ENCODE measurements at places on chromosomes 5 and 9.

GRCh38 chr5:135013947-135014570 lies 20.0 kb downstream of the PITX1 start:
- DNase-seq: no peak

- no peak for DNase-seq
Measured at GRCh38 chr9:89756891-89757537, 152.2 kb downstream of the GADD45G start.

DNA sequence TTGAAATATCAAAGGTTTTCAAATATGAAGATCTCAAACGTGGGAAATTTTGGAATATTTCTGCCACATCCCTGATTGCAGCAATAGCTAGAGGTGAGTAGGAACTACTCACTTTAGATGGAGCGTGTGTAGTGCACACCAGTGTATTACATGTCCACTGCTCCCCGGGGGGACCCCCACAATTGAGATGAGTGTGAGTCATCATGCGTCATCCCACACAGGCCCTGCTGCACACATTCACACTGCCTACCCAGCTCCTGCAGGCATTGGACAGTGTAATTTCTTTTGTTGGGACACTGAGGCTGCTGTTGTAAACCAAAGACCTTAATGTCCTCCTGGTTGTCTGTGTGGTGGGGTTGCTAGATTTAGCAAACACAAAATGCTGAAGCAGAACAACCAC lies 280.0 kb downstream of the GAS1 start:
- DNase-seq: no peak

GRCh38 chr5:36206913-36207312 lies 34.8 kb downstream of the NADK2 start:
- DNase-seq: no peak

Data from stimulated activated CD4-positive, alpha-beta T cell treated with anti-CD3 and anti-CD28 coated beads, TNF-alpha, amount 100 ng/mL, for 4 hours (primary cell).